ENCODE measurements at places on chromosomes 7 and 10.

DNA sequence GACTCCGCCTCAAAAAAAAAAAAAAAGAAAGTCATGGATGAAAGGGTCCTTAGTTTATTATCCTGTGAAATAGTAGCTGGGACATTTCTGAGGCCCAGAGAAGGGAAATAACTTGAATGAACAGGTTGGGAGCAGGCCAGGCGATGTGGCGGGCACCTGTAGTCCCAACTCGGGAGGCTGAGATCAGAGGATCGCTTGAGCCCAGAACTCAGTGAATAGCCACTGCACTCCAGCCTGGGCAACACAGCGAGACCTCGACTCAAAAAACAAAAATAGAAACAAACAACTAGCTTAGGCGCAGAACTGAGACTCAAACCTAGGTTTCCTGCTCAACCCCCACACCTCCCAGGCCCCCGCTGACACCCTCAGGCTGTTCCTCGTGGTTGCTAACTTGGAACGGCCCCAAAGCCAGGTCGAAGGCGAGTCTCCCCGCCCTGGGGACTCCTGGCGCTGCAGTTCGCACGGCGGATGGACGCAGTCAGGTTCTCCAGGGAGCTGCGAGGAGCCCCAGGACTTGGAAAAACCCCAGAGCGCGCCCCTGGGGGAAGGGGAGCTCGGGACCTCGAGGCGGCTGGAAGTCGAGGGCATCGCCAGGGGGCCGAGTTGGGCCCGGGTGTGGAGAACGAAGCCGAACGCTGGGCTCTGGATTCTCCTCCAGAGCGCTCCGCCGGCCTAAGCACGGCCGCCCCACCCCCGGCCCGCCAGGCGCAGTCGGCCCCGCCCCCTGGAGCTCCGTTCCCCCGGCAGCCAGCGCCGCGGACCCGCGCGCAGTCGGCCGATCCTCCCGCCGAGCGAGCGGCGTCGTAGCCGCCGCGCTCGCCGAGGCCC, at the start of gene STOX1:
Gene STOX1, plus strand, starts transcription at position 768 of the 828 bp plus-strand sequence. CDS start 93 bp downstream, outside the sequence.
- DNase-seq = peak; percentile 62

DNA sequence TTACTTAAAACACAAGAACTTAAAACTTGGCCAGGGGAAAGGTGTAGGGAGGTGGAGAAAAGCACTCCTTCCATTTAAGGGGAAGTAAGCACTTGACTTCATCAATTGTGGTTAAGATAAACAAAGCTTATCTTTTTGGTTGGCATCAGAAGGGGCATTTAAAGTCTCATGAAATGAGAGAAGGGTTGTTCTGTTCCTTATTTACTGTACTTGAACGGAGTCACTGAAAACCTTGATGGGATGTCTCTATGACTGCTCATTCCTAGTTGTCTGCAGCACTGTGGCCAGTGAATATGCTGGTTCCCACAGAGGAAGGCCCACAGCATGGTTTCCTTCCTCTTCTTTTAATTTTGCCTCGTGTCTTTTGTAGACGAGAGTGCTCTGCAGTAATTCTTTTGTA, 229.3 kb downstream of the AUTS2 start:
- no peak for DNase-seq

DNA sequence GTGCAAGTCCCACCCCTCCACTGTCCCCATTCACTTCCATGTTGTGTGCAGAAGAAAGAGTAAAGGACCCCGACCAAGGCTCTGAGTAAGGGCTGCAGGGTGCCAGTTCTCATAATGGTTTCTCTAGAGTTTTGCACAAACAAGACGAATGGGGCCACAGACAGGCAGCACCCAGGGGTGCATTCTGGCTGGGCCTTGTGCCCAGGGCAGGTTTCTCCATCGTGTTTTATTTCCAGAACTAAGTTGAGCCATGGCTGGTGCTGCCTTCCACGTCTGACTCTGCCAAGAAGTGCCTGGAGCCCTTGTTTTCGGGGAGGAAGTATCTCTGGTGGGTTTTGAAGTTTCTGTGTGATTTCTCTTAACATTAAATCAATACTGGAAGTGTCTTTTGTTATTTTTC, 95.0 kb upstream of the SDK1 start:
- DNase-seq = no peak

- DNase-seq = no peak
Observed at GRCh38 chr7:69091521-69091920, 506.8 kb upstream of the AUTS2 start.

DNA sequence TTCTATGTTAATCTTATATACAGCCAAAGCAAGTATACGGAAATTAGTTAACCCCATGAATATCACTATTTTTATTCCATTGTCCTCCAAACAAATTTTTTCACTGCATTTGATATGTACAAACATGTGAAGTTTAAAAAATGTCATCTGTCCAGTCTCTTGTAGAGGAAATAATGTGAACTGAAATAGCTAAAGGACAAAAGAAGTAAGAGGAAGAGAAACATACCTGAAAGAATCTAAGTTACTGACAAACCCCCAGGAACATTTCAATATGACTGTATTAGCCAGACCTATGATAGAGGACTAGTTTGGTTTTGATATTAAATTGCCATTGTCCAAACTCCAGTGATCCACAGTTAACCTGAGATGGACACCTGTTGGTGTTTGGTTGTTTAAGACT, 80.6 kb downstream of the NRCAM start:
- no peak for DNase-seq

DNA sequence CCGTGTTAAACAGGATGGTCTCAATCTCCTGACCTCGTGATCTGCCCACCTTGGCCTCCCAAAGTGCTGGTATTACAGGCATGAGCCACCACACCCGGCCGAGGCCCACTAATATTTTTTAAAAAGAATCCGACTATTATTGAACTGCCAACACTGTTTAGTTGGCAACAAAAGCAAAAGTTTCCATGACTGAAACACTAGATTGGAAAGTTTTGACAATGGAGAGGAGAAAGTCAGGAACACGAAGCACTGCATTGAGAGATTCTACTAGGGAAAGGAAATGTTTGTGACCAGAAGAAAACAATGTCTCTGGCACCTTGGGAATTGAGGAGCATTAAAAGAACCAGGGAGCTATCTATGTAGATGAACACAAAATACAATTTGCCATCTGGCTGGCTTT, 13.7 kb upstream of the PPP1R9A start:
- no peak for DNase-seq

DNA sequence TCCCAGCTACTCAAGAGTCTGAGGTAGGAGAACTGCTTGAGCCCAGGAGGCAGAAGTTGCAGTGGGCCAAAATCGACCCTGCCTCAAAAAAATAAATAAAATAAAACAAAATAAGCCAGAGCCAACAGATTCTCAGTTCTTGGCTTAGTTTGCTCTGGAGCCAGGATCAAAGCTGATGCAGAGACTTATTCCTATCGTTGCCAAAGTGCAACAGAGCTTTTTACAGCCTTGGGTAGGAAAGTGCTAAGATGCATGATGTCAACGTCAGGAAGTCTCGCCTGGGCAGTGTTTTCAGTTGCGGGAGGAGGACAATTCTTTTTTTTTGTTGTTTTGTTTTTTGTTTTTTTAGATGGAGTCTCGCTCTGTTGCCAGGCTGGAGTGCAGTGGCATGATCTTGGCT, 43.8 kb upstream of the CYTH3 start:
- DNase-seq = no peak

Data from breast epithelium (tissue), 4 donors.